ENCODE measurements at places on chromosomes 7 and 10. TPM values are rescaled to one million over a fixed set of nuclear protein-coding genes. Genes with fewer than 3 reads are reported as not detected.

Gene FAM25G
- not detected for total RNA-seq

Gene GIMAP4
- 174 TPM for total RNA-seq

Gene IRF5
- 1.5 TPM for total RNA-seq

Gene NPY4R
- not detected for total RNA-seq

Gene CFTR
- total RNA-seq, result not detected

Gene PIK3AP1
- not detected for total RNA-seq

Gene MRLN
- not detected for total RNA-seq

Gene ETV1
- 18.7 TPM for total RNA-seq

Gene TMEM184A
- total RNA-seq, result not detected

Gene SDK1
- 3.9 TPM for total RNA-seq

Gene ANAPC16
- 44.4 TPM for total RNA-seq

Gene NODAL
- not detected for total RNA-seq

Gene TFEC
- total RNA-seq, result 7.9 TPM

Gene BLNK
- total RNA-seq, result not detected

Gene ATP5F1C
- total RNA-seq, result 290 TPM

Gene AGBL3
- 3.4 TPM for total RNA-seq

Gene ZNF488
- 0.38 TPM for total RNA-seq

Gene AASS
- total RNA-seq, result 27.8 TPM

Gene TCAF2
- 7.1 TPM for total RNA-seq

Gene SLC35G1
- 3.3 TPM for total RNA-seq

Gene MMD2
- not detected for total RNA-seq

Gene TMEM209
- total RNA-seq, result 11.6 TPM

Gene IFIT1B
- not detected for total RNA-seq
